SW 1271 (cell line): ENCODE measurements at places on chromosomes 2 and 18.

DNA sequence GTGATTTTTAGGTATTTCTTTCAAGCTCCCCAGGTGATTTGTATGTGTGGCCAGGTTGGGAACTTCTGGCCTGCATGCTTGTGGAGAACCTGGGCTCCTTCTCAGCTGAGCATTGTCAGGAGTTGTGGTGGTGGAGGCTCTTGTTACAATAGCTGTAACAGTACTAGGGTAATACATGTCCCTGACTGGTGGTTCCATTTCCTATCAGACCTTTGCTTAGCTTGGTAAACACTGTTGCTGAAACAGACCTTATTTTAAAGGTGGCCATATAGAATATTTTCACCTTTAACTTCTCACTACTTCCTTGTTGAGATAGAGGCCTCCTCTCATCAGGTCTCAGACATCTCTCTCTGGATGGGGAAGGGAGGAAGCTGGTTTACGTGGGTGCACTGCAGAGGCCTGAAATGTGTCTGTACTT, 79.2 kb downstream of the SETBP1 start:
- DNase-seq: no peak

DNA sequence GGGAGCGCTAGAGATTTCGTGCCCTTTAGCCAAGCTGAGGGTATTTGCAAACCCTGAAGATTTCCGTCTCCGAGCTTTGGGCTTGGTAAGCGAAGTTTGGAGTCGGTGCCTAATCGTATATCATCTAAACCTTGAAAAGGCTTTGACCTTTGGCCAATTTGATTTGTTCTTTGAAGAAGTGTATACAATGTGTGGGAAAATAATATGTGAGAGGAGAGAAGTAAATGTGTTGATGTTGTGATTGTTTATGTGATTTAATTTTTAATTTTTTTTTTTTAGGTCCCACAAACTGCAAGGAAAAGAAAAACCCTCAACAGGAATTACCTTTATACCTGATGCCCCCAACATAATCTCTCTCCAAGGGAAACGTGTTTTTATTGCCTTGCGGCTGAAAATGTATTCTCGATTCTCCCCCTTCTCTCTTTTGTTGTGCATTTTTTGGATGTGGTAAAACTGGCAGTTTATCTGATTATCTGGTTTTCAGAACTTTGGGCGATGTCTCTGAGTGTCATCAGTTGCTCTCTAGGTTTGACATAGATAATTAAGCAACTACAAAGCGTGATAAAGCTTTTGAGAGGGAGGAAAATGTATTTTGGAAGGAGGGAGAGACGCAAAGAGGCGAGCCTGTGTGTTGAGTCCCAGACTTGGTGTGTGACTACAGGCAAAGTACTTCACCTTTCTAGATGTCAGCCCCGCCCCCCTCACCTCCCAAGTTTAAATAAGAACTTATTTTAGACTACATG, 912 bp upstream of the FBXO11 start:
- no peak for DNase-seq

- DNase-seq: peak; percentile 19
These were observed 62.0 kb upstream of the SLC35F5 start for GRCh38 chr2:113818382-113818951.

DNA sequence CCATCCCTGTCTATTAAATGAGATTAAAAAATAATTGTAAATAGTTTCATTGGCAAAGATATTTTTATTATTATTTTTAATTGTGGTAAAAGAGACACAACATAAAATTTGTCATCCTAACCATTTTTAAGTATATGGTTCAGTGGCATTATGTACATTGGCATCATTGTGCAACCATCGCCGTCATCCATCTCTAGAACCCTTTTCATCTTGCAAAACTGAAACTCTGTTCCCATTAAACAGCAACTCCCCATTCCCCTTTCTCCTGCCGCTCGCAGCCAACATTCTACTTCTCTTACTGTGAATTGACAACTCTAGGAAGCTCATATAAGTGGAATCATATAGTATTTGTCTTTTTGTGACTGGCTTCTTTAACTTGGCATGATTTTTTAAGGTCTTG, 25.3 kb downstream of the LAMA3 start:
- DNase-seq: no peak

DNA sequence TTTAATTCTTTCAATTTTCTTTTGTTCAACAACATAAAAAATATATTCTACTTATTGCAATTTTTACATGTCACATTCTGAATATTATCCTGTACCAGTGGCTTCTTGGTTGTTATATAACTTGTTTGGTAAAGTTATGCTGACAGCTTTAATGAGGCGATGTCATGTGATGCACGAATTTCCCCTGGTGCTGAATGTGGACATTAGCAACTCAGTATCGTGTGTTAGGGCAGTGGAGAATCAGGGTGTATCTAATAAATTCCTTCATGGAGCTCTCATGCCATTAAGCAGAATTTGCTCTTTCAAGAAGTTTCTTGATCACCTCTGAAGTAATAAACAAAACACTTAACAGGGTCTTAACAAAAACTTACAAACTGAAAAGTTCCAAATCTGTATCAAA, 99.6 kb upstream of the DNMT3A start:
- DNase-seq: no peak

GRCh38 chr2:216578325-216578724, 54.9 kb upstream of the IGFBP2 start:
- DNase-seq: no peak

DNA sequence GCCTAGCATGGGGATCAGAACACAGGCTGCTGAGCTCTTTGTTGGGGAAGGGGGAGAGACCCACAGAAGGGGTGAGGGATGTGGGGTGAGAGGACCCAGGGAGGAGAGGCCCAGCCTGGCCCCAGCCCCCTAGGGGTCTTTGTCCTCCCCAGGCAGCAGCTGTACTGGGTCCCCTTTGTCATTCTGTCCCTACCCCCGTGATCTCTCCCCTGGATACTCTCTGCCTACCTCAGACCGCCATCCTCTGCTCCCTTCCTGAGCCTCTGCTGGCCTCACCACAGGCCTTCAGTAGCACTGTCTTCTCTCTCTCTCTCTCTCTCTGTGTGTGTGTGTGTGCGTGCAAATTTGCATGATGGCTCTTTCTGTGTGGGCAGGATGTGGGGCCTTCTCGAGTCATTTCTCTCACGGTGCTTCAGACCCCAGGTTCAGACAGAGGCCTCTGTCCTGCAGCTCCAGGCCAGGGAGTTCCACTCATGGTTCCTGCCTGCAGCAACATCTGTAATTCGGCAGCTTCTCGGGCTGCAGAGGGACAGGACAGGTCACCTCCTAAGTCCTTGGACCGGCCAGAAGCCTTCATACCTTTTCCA, 1.4 kb downstream of the PSD4 start:
- DNase-seq: no peak

DNA sequence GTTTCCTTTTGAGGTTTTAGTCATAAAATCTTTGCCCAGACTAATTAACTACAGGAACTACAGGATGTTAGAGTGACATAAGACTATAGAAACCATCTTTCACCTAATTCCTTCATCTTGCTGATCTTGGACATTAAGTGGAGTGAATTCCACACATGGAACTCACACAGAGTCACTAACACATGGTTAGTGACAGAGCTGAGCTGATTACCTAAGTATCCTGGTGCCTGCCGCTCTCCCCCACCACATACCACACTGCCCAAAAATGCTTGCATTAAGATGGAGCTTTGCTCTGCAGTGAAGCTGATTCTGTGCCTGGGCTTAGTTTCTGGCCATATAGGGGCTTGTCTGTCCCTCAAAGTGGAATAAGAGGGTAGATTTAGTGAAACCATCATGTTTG, 332.9 kb upstream of the NT5C1B start:
- no peak for DNase-seq

DNA sequence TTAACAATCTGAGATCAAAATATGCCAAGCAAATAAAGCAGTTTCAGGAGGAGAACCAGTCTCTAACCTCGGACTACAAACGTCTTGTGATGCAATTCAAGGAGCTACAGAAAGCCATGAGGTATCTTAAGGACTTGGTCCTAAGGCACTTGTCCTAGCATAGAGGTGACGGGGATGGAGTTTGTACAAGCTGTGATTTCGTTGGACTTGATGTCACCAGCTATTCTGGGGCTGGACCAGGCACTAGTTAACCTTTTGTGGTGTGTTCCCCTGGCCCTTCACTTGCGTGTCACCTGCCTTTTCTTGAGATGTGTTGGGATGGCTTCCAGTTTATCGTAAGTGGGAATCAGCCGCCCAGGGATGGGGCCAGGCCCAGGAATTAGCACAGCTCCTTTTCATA, 33.7 kb downstream of the OTOF start:
- no peak for DNase-seq

DNA sequence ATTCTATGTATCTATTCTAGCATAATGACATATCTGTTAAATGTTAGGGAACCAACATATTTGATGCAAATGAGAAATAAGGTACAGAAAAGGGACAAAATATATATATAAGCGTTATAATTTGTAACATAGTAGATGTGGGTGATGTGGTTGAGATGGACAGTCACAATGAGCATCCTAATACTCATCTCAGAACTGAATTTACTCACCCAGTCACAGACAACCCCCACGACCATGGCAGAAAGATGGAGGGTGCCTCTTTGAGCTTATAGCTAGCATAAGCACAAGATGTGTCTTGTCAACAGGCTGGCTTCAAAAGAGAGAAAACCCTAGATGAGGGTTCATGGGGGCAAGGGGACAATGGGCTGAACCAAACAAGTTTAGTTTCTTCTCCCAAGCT, 9.1 kb upstream of the DSG3 start:
- no peak for DNase-seq

GRCh38 chr2:171185165-171185818, 24.6 kb upstream of the TLK1 start:
- no peak for DNase-seq

- no peak for DNase-seq
These were observed 126.3 kb downstream of the C2orf74 start for GRCh38 chr2:61288070-61288841.

DNA sequence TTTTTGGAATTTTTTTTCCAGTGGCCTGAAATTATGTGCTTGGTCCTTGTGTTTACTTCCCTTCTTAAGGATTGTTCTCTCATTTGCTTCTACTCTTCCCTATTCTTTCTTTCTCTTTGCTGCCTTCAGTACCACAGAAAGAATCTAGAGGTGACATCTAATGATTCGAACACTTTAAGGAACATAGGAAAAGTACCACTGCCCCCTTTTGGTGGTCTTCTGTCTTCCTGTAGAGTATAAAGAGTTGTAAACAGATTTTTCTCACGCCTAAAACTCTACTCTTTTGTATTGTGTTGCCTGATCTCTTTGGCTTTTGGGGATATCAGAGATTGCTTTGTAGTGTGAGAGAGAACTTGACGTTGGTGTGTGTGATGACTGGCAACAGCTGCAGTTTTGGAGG, 7.0 kb upstream of the SCTR start:
- DNase-seq: no peak

DNA sequence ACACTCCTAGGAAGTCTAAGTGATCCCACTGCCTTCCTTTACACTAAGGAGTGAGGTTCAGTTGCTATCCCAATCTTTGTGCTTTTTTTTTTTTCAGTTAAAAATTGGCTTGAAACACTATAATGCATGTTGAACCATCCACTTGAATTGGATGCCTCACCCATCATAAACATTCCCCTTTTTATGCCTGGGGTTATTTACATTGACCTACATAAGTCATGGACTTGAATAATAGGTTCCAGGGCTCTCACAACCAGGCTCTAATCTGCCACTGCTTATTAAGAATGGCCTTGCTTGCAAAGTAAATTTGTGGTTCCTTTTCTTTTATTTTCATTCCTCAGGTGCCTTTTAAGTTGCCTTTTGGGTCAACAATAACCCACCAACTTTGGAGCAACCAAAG, 236.1 kb upstream of the MEIS1 start:
- DNase-seq: no peak

DNA sequence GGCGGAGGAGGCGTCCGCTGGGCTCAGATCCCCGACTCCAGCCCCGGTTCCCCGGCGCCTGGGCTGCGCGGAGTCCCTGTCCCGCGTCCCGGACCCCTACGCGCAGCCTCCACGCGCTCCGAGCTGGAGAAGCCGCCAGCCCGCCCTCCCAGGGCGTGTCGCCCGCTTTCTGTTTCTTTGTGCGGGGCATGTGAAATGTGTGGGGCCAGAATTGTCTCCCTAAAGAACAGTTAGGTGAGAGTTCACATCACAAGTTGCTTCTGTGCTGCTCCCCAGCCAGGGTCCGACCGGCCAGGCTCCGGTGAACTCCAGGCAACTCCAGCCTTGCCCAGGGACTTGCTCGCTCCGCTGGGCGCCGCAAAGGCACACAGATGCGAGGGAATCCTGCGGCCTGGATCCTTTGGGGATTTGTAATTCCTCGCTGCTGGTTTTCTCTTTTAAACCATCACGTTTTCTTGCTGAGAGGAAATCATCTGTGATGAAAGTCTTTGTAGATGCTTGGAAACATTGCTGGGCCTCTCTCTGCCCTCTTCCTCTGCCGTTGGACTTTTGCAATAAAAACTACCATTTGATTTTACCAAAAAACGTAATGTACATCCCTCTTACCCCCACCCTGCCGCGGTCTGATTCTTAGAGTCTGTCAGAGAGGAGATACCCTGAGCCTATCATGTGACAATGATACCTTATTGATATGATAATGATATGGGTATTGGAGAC, 631 bp downstream of the GYPC start:
- no peak for DNase-seq

DNA sequence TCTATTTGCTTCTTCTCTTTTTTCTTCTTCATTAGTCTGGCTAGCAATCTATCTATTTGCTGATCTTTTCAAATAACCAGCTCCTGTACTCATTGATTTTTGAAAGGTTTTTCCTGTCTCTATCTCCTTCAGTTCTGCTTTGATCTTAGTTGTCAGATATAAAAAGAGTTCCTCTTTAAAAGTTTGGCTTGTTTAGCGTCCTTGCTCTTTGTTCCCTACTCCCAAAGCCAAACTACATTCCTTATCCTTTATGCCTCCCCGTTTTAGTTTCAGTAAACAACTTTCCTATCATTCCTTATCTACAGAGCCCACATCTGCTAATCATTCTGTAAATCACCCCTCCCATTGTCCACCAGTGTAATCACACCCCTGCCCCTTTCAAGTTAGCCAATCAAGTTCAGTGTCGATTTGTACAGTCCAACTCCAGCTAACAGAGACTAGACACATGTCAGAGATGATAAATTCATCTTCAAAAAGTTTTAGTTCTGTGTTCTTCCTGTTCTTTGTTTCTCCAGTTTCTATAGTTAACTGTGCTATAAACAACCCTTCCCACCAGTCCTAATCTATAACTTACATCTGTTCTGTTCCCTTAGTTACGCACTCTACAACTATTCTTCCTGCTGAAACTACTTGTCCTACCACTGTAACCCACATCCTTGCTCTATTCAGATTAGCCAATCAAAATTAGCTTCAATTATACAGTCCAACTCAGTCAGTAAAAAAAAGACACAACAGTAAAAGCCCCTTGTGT, 44.4 kb downstream of the TFPI start:
- DNase-seq: no peak

DNA sequence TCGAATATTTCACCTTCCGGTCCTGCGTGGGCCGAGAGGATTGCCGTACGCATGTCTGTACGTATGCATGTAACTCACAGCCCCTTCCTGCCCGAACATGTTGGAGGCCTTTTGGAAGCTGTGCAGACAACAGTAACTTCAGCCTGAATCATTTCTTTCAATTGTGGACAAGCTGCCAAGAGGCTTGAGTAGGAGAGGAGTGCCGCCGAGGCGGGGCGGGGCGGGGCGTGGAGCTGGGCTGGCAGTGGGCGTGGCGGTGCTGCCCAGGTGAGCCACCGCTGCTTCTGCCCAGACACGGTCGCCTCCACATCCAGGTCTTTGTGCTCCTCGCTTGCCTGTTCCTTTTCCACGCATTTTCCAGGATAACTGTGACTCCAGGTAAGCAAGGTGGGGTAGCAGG, at the start of gene SERPINB5:
TSS of gene SERPINB5 (plus strand) at position 291 of the 400 bp plus-strand sequence. CDS start 7,471 bp downstream, outside the sequence.
- DNase-seq: no peak
